ENCODE measurements at places on chromosomes 7 and 10. TPM values are rescaled to one million over a fixed set of nuclear protein-coding genes. Genes with fewer than 3 reads are reported as not detected.

- DNase-seq, result no peak
Measured at GRCh38 chr10:934746-935406, 3.4 kb upstream of the LARP4B start.

- DNase-seq, result peak; percentile 25
Measured at GRCh38 chr7:91149341-91150246, 114.6 kb upstream of the FZD1 start.

GRCh38 chr10:117417196-117417595, 42.0 kb upstream of the PDZD8 start:
- DNase-seq, result no peak

GRCh38 chr7:25541094-25541821, 313.0 kb upstream of the NPVF start:
- no peak for DNase-seq

DNA sequence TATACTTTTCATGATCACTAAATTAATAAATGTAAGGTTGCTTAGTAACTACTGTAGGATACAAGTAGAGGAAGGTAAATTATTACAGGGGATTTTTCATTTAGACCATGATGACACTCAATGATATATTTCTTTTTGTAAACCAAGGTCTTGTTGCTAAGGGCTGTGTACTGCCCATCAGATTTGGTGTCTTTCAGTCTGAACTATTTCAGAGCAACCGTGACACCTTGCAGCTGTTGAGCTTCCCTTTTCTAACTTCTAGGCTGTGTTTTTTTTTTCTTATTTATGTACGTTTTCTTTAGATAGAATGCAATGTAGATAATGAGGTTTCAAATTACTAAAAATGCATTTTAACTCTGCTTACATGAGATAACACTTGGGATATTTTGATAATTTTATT, 292.0 kb upstream of the MBL2 start:
- no peak for DNase-seq

DNA sequence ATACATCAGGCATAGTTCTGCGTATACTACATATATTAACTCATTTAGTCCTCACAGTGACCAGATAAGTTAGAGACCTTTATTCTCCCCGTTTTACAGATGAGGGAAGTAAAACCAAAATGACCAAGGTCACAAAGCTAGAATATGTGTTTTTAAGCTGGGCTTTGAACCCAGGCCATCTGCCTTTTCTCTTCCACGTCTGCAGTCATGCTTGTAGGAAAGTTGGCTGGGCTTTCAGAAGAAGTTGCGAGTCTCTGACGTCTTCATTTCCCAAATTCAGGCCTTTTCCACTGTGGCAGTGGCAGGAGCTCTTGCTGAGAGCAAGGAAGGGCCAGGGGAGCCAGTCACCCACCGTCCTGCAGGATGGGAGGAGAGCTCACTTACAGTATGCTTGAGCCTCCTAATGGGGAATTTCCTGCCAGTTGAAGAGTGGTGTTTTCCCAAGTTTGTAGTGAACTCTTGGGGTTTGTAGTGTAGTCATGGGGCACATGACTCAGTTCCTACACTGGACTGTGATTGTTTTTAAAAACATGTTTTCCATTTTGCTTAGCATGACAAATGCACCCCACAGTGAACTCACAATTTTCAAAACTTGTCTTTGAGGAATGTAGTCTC, 34.2 kb downstream of the CYP17A1 start:
- DNase-seq, result no peak

DNA sequence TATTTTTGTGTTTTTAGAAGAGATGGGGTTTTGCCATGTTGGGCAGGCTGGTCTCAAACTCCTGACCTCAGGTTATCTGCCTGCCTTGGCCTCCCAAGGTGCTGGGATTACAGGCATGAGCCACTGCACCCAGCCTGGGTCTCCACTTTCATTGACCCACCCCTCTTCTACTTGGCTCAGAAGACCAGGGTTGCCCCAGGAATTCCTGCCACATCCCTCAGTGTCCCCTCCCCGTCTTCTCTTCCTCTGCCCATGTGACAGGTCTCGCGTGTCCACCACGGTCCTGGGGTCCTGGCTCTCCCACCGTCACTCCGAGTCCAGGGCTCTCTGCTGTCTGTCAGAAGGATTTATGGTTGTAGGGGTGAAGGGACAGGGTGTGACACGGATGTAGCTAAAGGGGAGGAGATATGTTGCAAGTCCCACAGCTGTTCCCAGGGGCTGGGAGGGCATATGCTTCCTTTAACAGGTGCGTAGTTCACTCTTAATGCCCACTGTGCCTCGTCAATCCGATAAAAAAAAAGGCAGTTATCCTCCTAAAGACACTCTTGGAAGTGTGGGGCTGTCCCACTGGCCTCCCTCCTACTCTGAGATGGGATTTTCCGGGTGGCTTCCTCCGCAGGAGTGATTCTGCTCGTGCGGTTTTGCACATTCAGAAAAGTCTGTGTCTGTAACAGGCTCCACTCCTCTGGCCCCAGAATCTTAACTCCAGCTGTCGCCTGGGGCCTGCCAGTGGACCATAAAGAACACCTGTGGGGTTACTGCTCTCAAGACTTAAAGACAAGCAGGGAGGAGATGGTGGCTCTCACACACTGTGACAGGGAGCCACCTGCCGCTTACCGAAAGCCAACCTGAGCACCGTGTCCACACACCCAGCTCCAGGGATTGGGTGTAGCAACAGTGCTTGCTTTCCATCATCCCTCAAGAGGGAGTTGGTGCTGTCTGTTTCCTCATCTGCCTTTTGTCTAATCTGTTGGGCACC, 36.7 kb upstream of the SHH start:
- DNase-seq, result no peak

GRCh38 chr7:81245353-81245752, 326.5 kb upstream of the SEMA3C start:
- no peak for DNase-seq

DNA sequence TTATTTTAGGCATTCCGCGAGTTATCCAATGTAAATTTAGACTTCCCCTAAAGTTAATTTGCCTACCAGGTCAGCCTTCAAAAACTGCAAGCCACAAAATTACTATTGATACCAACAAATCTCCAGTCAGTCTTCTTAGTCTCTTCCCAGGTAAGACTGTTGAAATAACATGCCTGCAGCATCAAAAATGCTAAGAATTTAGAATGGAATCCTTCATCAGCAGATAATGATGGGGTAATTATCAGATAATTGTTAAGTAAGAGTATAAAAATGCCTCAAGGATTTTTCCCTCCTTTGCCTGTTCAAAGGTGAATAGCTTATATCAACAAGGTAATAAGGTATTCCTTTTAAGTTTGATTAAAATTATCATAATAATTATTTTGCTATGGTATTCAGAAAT, 228.5 kb downstream of the BBS9 start:
- DNase-seq, result no peak

MGMT gene
- 60.3 TPM for total RNA-seq

GRCh38 chr10:117462816-117463544, 79.6 kb upstream of the EMX2 start:
- no peak for DNase-seq

CHN2 gene
- total RNA-seq, result not detected

GRCh38 chr10:85317827-85318226, 989.4 kb downstream of the CCSER2 start:
- no peak for DNase-seq

ATOH7 gene
- 0.37 TPM for total RNA-seq

GRCh38 chr7:43850348-43851116, 18.8 kb downstream of the MRPS24 start:
- no peak for DNase-seq

SAP25 gene
- not detected for total RNA-seq

DNA sequence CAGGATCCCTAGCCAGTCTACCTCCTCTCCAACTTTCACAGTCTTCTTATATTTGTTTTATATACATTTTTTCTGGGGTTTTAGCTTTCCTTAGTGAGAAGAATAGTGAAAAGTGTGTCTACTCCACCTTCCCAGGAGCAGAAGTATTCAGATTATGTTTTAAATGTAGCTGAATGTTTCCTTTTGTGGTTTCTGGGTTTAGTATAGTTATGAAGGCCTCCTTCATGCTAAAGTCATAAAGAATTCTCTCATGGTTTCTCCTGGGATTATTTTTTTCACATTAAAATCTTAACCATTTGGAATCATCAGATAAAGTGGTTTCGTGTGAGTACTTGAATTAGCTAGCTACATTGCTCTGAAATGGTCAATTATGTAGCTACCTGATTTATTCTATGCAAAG, 50.9 kb downstream of the ANKMY2 start:
- DNase-seq, result no peak

DNA sequence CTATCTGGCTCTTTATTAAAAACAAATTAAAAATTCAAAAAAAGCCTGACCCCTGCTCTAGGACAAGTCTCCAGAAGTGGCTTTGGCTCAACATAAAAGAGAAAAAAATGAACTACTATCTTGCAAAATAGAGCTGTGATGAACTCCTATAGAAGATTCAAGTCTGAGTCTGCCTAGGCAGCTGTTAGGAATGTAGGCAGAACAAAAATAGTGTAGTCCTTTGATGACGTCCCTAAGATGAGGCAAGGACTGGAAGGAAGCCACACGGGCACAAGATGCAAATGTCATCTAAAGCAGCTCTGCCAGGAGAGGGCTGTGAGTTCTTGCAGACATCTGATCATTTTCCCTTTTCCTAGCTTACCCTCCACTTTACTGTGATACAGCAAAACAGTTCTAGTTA, 20.5 kb downstream of the ASNS start:
- DNase-seq, result peak; percentile 11

GRCh38 chr10:102612964-102613275, 31.4 kb upstream of the TRIM8 start:
- no peak for DNase-seq

GRCh38 chr7:47440320-47440719, 141.6 kb downstream of the TNS3 start:
- DNase-seq, result no peak

FAM25A gene
- total RNA-seq, result not detected

ZNF786 gene
- total RNA-seq, result 6.4 TPM

DNA sequence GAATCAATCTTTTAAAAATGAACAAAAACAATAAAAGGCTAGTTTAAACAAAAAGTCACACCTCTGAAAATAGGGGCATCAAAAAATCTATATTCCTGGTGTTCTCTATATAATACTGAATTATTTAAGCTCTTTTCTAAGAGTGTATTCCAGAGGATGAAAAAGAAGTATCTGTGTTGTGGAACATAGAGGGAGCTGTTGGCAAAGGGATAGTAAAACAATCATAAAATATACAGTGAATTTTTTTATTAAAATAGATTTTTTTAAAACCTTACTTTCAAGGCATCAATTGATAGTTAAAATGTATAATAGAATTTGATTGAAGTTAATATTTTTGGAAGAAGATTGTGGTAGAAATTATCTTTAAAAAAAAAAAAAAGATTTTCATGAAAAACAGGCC, 1409.1 kb upstream of the CELF2 start:
- DNase-seq, result peak; percentile 7

ACTA2 gene
- 14.2 TPM for total RNA-seq

DNA sequence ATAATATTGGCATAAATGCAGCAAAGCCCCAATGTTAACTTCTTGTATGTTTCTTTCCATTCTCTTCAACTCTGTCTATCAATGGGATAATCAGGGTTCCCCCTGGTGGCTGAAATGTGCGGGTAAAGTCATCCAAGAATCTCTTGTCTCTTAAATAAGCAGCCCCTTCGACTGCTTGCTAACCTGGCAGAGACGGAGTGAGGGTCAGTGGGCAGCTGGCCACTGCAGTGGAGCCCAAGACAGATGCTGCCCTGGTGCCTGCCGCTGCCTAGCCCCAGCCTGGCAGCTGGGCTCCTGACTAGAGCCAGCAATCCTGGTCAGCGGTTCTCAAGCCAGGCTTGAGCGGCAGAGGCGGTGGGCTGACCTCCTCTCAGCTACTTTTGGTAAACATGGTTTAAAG, 248.9 kb downstream of the COBL start:
- DNase-seq, result peak; percentile 47

DNA sequence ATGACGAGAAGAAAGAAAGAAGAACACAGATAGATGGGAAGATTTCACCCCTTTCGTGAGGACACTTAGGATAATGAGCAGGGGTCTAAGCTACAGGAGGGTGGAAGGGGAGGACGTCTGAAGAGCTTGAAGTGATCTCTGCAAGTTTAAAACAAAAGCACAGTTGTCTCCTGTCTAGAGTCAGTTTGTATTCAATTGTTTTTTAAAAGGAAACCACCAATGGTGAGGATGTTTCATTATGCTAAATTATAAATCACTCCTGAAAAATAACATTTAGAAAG, 85.9 kb downstream of the ADAM12 start:
- DNase-seq, result no peak

NUTM2D gene
- 1.1 TPM for total RNA-seq

- no peak for DNase-seq
Measured at GRCh38 chr10:84542522-84543490, 214.4 kb downstream of the CCSER2 start.

DNA sequence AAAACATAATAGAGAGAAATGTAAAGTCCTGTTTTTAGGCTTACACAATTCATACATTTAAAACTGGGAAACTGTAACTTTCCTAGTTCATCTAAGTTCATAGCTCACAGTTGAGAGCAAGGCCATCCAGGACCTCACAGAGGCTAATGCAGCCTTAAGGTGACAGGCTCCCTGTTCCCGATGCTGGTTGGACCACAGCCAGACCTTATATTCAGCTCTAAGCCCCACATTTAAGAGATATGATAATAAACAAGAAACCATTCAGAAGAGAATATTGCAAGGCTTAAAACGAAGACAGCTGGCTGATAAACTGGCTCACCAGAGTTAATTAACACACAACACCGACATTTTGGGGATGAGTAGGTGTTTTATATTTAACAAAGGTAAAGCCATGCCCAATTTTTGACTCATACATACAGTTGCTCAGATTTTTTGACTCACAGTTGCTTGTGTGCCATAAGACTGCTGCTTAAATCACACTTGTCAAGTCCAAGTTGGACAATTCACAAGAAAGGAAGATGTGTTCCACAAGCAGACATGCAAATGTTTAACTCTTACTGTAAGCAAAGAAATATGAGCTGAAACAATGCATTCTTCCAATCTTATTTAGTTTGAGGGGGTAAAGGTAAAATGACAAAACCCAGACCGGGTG, 41.1 kb upstream of the TMEM213 start:
- no peak for DNase-seq

- DNase-seq, result peak; percentile 68
Measured at GRCh38 chr7:155356323-155357105, 58.8 kb downstream of the INSIG1 start.

SLC29A4 gene
- total RNA-seq, result 12.5 TPM

DNA sequence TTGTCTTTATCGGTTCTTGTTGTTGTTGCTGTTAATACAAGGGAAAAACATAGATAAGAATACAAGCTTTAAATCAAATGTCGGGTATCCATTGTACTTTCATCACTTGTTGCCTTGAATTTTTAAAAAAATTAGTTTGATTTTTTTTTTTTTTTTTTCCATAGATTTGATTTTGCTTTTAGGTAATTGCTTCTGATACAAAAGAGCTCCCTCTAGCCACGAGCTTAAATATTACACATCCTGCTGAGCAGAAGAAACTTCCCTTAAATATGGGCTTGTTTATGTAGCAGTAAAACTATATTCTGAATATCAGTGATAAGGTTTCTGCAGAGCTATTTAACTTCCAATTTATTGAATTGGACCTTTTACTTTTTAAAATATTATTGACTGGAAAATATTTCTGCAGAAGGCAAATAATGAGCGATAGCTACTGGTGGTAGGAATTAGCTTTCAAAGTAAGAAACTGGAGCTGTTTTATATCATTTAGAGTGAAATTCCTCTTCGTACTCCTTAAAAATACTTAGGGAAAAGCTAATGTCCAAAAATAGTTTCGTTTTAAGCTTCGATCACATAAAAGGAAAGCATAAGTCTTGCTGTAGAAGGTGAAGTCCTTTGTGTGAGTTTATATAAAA, 216.9 kb downstream of the POLR1F start:
- no peak for DNase-seq

Measured in G401 (cell line).